ENCODE measurements at places on chromosomes 11 and 22. TPM values are rescaled to one million over a fixed set of nuclear protein-coding genes. Genes with fewer than 3 reads are reported as not detected.

Gene MMP12
- total RNA-seq, result not detected

Gene MS4A4E
- total RNA-seq, result 1.0 TPM

Gene OR8D4
- not detected for total RNA-seq

Gene NOX4
- not detected for total RNA-seq

Gene SUSD2
- total RNA-seq, result 0.81 TPM
